ENCODE measurements at places on chromosomes 5 and 9.
A peak's percentile ranks its signal among the peaks of the same experiment; 100 is the strongest.

- no peaks in the 10 kb centered on the region for H3K27me3 ChIP-seq
- no peaks in the 10 kb centered on the region for H3K36me3 ChIP-seq
- no peak for DNase-seq
- H3K27ac ChIP-seq = no peak overlapping the region
Measured at GRCh38 chr5:108167174-108167573, 214.7 kb downstream of the FBXL17 start.

DNA sequence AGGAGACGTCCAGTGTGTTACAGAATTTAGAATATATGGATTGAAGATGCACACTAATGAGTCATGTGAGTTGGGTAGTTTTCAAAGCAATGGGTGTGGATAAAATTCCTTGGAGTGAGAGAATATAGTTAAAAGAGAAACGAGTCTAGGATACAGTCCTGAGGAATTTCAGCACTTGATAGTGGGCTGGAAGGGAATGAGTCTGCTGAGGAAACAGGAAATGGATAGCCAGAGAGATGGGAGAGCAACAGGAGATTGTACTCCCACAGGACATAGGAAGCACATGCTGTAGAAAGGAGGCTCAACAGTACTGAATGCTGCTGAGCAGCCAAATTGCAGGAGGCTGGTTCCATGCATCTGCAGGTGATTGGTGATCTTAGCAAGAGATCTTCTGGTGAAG is 68.1 kb downstream of the FBN2 start:
- no peak overlapping the region for H3K4me3 ChIP-seq
- DNase-seq = no peak
- H3K27ac ChIP-seq = no peak overlapping the region
- H3K27me3 ChIP-seq = no peaks in the 10 kb centered on the region

DNA sequence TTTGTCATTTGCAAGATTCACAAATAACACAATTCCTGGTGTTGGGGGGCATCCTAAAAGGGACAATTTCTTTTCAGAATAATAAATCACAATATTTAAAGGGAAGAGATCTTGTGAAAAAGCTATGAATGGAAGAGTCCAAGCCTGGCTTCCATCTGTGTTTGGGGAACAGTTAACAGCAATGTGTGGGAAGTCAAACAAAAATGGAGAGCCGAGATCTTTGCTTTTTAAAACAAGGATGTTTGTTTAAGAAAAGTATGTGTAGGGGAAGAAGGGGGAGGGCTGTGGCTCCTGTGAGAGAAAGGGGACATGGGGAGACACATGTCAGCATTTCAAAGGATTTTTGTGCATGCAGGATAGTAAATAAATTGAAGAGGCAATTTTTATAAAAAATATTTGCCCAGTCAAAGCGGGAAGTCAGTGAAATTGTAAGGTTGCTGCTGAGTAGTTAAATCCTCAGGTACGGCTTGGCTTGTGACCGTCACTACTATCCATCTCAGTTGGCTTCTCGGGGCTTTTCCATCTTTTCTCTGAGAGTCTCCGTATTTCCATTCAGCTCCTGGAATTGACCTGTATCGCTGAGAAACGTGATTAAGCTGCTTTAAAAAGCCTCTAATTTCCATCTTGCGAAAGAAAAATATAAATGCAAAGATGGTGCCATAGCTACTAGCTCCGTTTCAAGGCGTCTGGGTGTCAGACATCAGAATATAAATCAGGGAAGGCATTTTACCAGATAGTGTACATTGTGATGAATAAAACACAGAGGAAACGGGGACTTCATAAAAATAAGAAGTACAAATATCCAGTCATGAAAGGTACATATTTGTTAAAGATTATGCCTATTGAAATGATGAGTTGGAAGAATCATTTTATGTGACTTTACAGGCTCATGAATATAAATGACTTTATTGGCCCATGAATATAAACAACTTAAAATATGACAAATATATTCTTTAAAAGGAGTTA is 52.9 kb upstream of the VCAN start:
- H3K4me3 ChIP-seq = no peak overlapping the region
- peaks cover 4% of the 10 kb centered on the region for H3K4me1 ChIP-seq
- no peaks in the 10 kb centered on the region for H3K27me3 ChIP-seq
- no peak for DNase-seq
- no peak overlapping the region for H3K27ac ChIP-seq

- H3K4me3 ChIP-seq = no peak overlapping the region
- no peak for DNase-seq
- H3K27me3 ChIP-seq = no peaks in the 10 kb centered on the region
- H3K27ac ChIP-seq = no peak overlapping the region
- H3K36me3 ChIP-seq = no peaks in the 10 kb centered on the region
- peaks cover 12% of the 10 kb centered on the region for H3K4me1 ChIP-seq
Measured at GRCh38 chr5:10453545-10453944, 11.9 kb downstream of the ROPN1L start.

DNA sequence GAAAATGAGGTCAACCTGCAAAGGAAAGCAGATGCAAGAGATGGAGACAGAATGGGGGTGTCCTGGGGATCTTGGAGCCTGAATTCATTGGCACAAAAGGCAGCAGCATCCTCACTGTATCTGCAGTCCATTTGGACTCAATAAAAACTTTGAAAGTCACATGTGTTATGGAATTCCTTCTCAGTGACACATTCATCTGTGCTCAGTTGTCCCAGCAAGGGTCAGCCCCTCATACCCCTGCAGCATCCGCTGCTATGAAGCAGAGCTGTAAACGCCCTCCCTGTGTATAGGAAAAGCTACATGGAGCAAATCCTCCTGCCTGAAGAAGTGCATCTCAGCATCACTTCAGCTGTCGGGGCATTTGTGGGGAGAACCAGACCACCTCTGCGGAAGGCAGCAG is 14.5 kb upstream of the RARS1 start:
- no peak overlapping the region for H3K4me3 ChIP-seq
- no peaks in the 10 kb centered on the region for H3K4me1 ChIP-seq
- peaks cover 16% of the 10 kb centered on the region for H3K36me3 ChIP-seq
- no peaks in the 10 kb centered on the region for H3K27me3 ChIP-seq

DNA sequence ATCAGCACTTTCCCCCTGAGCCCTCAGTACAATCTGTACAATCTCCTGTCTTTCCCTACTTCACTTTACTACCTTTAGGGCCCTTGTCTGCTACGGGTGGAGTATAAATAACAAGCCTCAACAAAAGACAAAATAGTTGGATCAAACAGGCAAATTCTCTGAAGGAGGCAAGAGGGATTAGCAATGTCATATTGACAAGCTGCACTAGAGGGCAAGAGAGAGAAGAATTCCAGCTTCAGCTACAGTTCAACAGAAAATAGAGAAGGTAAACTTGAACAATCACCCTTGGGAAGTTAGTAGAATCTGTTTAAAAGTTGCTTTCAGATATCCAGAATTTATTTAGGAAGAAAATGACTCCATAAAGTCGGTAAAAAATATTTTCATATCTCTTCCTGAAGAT is 68.4 kb upstream of the IZUMO3 start:
- no peak overlapping the region for H3K4me3 ChIP-seq
- H3K27me3 ChIP-seq = no peaks in the 10 kb centered on the region
- H3K36me3 ChIP-seq = no peaks in the 10 kb centered on the region

DNA sequence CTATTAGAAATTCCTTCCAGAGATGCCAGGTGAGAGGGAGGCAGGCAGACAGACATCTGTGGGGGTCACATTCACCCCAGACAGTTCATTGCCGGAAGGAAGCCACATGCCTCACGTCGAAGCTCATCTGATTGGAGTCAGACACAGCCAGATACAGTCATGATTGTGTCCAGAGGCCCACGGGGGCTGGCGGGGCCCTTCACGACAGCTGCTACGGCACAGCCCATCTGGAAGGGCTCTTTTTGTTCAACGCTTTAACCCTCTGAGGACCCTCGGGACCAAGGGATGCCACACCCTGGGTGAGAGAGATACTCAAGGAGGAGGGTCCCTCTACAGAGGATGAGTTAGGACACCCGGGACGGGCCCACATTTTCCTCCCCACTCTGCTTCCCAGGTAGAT is 31.9 kb upstream of the GABRP start:
- peaks cover 1% of the 10 kb centered on the region for H3K4me1 ChIP-seq
- H3K27me3 ChIP-seq = peaks cover 6% of the 10 kb centered on the region
- no peak overlapping the region for H3K4me3 ChIP-seq
- H3K27ac ChIP-seq = no peak overlapping the region
- no peak for DNase-seq

GRCh38 chr9:14314929-14315874 is 1.3 kb upstream of the NFIB start:
- peaks cover 2% of the 10 kb centered on the region for H3K4me1 ChIP-seq
- H3K36me3 ChIP-seq = no peaks in the 10 kb centered on the region
- H3K4me3 ChIP-seq = peak overlapping the region; percentile 54
- DNase-seq = peak; percentile 32
- H3K27me3 ChIP-seq = peaks cover 60% of the 10 kb centered on the region

GRCh38 chr5:58926541-58926935 is 343.7 kb downstream of the RAB3C start:
- no peak overlapping the region for H3K27ac ChIP-seq
- H3K4me3 ChIP-seq = no peak overlapping the region
- DNase-seq = no peak
- H3K27me3 ChIP-seq = no peaks in the 10 kb centered on the region
- no peaks in the 10 kb centered on the region for H3K36me3 ChIP-seq
- H3K4me1 ChIP-seq = peaks cover 6% of the 10 kb centered on the region

GRCh38 chr5:107263387-107264018 is 407.2 kb downstream of the EFNA5 start:
- H3K27ac ChIP-seq = no peak overlapping the region
- no peak overlapping the region for H3K4me3 ChIP-seq
- DNase-seq = no peak
- H3K27me3 ChIP-seq = no peaks in the 10 kb centered on the region
- H3K4me1 ChIP-seq = no peaks in the 10 kb centered on the region

All from neuronal stem cell (in vitro differentiated cells).